Glutamatergic neuron (in vitro differentiated cells): ENCODE measurements at places on chromosomes 12 and 14. TPM values are rescaled to one million over a fixed set of nuclear protein-coding genes. Genes with fewer than 3 reads are reported as not detected.

DNA sequence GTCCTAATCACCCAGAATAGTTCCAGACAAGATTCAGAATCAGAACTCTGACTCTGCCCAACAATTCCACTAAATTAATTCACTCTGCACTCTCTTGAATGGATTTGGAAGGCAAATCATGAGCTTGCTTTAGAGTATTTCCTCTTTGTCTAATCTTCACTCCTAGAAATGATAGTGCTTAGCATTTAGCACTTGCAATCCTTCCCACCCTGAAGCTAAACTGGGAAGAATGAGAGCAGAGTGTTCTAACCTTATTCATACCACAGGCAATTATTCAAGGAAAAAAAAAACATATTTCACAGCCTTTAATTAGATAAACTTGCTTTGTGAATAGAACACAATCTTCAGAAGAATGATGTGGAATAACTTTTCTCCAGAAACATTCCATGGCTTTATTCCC lies 264.6 kb downstream of the PAWR start:
- DNase-seq: no peak

- DNase-seq: peak; percentile 67
Measured at GRCh38 chr12:109736552-109737108, 23.0 kb downstream of the FAM222A start.

GRCh38 chr12:12560587-12561370 lies 1.9 kb downstream of the DUSP16 start:
- no peak for DNase-seq

DNA sequence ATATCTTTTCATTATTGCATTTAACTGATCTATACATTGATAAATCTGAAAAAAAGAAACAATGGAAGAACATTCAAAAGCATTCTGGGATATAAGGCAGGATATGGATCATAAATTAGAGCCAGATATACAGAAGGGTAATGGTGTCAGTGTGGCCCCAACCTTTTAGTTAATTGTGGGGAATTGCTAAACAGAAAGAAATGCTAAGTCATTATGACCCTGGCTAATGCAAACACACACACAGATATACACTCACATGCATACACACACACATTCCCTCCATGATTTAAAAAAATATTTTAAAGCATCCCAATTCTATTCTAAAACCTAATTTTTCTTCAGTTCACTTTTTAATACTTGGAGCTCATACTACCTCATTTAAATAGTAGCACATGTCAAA lies 404.5 kb downstream of the BCAT1 start:
- no peak for DNase-seq

GRCh38 chr12:122141911-122142725 lies 31.9 kb downstream of the IL31 start:
- no peak for DNase-seq

GRCh38 chr14:72892103-72892878 lies 1.6 kb downstream of the DPF3 start:
- peak; percentile 28 for DNase-seq

GRCh38 chr14:51873221-51873893 lies 12.9 kb downstream of the GNG2 start:
- DNase-seq: no peak

GRCh38 chr14:69956970-69957369 lies 77.8 kb downstream of the SMOC1 start:
- no peak for DNase-seq

DNA sequence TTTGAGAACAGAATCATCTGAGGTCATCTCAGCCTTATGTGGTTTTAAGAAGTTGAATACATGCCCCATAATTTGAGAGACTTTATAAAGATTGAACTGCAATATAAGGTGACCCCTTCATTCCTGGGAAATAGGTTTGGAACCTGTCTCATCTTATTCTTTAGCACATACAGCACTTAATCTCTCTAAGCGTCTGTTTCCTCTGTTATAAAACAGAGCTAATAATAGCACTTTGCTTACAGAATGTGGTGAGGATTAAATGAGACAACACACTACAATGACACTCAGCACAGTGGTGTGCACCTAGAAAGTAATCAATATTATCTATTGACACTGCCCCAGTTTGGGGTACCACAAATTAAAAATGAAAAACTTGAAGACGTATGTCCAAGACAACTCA lies 102.1 kb downstream of the DUSP6 start:
- DNase-seq: no peak

DNA sequence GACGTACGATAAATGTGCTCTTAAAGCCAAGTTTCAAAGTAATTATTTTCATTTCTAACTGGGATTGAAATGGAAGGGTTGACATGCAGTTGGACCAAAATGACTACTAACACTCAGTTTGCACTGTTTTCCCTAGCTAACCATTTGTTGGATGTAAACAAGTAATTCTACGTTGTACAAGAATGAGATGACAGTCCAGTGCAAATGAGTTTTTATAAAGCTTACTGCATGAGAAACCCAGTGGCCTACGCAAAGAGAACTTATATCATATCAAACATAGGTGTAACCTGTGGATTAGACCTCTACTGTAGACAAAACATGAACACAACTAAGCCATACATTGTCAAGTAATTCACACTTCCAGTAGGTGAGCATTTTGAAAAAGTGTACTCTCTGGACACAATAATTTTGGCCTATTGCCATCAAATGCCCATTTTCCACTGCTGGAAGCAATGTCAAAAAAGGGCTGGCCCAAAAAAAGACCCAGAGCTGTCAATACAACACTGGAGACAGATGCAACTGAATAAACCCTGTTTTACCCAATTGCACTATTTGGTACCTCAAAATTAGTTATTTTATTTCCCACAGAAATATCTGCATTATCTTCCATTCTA lies 12.8 kb downstream of the SLC38A2 start:
- DNase-seq: no peak

DNA sequence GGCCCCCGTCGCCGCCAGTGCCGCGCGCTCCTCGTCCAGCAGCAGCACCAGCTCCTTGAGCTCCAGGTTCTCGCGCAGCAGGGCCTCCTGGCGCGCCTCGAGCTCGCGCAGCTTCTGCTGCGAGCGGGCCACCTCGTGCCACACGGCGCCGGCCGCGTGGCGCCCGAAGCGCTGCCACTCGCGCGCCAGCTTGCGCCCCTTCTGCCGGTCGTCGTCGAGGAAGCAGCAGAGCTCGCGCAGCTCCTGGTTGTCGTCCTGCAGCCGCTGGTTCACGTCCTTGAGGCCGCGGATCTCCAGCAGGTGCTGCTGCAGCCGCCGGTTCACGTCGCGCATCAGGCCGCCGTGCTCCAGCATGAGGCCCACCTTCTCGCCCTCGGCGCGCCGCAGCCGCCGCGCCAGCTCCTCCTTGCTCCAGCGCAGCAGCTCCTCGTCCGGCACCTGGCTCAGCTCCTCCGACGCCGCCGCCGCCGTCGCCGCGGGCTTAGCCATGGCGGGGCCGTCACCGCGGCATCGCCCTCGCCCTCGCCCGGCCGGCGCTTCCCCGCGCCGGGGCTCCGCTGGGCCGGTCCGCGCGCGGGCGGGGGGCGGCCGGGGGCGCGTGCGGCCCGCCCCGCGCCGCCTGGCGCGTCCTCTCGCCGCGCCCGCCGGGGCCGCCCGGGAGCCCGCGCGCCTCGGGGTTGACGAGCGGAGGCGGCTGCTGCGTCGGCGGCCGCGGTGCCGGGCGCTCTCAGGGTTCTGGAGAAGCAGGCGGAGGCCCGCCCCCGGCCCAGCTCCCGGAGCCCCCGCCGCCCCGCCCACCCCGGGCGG lies at the start of gene CCDC85C:
Gene CCDC85C, minus strand, starts transcription at position 737 of the 807 bp plus-strand sequence. Its CDS starts 248 bp downstream, at position 489.
- DNase-seq: peak; percentile 67

DNA sequence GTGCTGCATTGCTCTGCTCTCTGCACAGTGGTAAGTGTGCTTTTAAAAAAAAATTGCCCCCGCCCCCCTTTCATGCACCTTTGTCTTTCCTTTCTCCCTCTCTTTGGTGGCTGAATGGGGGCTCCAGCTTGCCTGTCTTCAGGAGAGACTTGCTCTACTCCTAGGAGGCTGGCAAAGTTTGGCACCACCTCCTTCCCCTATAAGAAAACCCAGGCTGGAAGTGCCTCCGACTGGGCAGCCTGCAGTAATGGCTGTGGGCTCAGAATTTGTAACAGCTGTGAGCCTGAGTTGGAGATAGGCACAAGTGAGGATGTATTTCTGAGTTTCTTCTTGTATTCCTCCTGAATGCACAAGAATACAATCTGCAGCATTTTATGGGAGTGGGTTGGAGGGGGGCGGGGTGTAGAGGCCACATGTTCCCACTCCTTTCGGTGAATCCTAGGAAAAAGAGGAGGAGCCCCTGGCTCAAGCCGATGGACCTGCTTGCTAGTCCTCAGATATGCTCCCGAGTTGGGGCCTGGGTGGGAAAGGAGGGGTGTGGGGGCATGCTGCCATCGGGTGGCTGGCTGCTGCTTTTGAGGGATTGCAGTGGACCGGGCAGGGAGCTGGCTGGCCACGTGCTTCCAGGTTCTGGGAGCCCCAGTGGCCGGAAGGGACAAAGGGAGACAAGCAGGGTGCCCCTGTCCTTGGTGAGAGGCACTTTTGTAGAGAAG lies 124.3 kb downstream of the TSPAN9 start:
- no peak for DNase-seq

GRCh38 chr12:11969437-11970154 lies 101.1 kb upstream of the BCL2L14 start:
- no peak for DNase-seq

- DNase-seq: no peak
Measured at GRCh38 chr12:8871068-8871467, 43.2 kb upstream of the PHC1 start.

DNA sequence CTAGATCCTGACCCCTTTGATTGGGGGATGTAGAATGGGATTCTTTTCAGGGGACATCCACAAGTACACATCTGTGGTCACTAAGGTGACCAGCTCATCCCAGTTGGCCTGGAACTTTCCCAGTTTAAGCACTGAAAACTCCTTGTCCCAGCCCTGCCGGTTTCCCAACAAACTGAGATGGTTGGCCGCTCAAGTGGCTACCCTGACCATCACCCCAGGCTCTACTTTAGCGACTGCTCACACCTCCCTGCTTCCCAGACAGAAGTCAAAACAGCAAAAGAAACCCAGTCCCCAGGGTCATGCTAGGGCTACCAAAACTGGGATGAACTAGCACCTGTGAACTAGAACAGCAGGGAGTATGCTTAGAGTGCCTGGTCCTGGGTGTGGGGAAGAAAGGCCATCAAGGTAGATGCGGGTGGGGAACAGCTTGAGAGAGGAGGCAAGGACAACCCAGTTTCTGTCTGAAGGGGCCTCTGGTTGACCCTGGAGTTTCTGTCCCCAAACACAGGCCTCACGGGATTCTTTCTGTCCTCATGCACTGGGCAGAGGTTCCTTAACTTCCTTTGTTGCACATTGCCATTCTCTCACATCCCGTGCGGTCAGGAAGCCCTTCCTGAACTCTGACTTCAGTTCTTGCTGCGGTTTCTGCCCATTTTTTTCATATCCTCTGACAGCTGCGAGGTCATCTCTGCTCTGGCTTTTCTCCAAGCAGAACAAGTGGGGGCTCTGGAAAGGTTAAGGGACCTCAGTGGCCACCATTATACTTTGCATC lies 1.6 kb downstream of the LTB4R start:
- DNase-seq: no peak

GRCh38 chr12:54195737-54196347 lies 7.1 kb upstream of the SMUG1 start:
- no peak for DNase-seq

DNA sequence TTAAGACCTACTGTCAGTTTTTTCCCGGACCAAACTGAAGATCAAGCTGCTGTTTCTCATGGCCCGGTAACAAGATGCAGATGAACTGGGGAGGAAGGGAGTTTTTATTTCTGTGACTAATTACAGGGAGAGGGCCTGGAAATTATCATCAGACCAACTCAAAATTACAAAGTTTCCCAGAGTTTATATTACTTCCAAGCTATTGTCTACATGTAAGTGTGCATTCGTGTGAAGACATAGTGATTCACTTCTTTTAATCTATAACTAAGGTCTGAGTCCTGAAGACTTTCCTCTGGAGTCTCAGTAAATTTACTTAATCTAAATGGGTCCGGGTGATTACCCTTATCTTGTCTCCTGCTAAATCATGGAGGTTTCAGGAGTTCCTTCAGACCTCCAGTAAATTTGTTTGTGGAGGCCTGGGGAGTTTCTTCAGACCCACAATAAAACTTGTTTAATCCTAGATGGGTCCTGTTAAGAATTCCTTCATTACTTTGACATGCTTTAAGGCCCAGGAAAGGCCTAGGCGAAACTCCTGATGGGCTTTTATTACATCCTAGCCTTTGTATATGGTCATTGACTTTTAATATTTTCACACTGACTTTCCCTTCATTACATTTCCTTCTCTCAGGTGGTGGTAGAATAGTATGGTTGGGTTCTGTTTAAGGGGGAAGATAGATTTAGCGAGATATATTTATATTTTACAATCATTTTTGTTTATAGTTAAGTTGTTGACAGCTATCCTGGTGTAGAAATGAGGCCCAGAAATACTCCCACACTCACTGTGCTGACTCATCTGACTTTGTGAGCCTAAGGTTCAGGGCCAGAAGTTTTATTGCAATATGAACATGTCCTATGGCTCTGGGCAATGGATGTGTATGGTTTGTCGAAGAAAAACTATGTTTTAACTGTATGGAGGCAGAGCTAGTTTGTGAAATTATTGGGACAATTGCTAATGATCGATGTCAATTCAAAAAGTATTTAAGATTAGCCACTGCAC lies 627.0 kb upstream of the FBXO33 start:
- no peak for DNase-seq

DNA sequence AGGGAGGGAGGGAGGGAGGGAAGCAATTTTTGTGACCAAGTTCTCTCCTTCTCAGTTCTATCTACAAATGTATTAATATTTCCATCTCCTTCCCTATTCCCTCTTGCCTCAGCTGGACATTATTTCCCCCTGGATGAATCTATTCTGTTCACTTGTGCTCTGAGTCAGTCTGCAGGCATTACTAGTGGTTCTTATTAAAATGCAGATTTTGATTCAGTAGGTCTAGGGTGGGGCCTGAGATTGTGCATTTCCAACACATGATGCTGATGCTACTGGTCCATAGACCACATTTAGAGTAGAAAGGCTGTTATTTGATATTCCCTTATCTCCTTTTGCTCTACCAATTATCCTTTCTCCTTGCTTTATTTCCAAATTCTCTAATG lies 40.1 kb upstream of the YAF2 start:
- DNase-seq: no peak

- no peak for DNase-seq
Measured at GRCh38 chr12:50024805-50025186, 498 bp downstream of the RACGAP1 start.

GRCh38 chr12:94571556-94571955 lies 78.8 kb downstream of the TMCC3 start:
- DNase-seq: no peak

GRCh38 chr14:65277580-65278270 lies 134.8 kb upstream of the FUT8 start:
- no peak for DNase-seq

GRCh38 chr14:74019408-74020137 lies 424 bp downstream of the BBOF1 start:
- DNase-seq: no peak

Gene KLRC4
- not detected for total RNA-seq

Gene SERPINA1
- not detected for total RNA-seq

Gene IFNG-AS1
- not detected for total RNA-seq

Gene LYZ
- total RNA-seq: 0.37 TPM

Gene KCNC2
- total RNA-seq: 11.6 TPM

Gene ESR2
- 0.66 TPM for total RNA-seq

Gene OSBPL8
- 162 TPM for total RNA-seq
